ENCODE measurements at places on chromosomes 16 and 17.
A peak's percentile ranks its signal among the peaks of the same experiment; 100 is the strongest.

GRCh38 chr17:30429155-30429554 is 48.1 kb upstream of the GOSR1 start:
- DNase-seq, result no peak

- no peak for DNase-seq
Observed at GRCh38 chr17:79141578-79142355, 67.1 kb downstream of the ENGASE start.

GRCh38 chr16:54098247-54098646 is 188.3 kb downstream of the IRX3 start:
- no peak for DNase-seq

DNA sequence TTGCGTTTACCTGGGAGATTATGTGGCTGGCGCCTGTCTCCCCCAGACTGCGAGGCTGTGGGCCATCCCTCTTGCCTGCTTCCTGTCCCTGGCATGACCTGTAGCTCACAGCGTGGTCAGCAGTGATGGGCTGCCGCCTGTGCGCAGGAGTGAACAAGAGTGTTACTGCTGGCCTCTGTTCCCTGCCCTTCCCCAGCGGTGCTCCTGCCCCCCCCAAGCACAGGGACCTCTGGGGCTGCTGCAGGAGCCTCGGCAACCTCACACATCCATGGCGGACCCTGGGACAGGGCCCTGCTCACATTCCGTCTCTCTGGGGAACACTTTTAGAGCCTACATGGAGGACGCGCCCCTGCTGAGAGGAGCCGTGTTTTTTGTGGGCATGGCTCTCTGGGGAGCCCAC is 10.6 kb downstream of the TSC2 start:
- DNase-seq, result no peak

GRCh38 chr16:81816793-81817210 is 37.7 kb downstream of the PLCG2 start:
- no peak for DNase-seq

DNA sequence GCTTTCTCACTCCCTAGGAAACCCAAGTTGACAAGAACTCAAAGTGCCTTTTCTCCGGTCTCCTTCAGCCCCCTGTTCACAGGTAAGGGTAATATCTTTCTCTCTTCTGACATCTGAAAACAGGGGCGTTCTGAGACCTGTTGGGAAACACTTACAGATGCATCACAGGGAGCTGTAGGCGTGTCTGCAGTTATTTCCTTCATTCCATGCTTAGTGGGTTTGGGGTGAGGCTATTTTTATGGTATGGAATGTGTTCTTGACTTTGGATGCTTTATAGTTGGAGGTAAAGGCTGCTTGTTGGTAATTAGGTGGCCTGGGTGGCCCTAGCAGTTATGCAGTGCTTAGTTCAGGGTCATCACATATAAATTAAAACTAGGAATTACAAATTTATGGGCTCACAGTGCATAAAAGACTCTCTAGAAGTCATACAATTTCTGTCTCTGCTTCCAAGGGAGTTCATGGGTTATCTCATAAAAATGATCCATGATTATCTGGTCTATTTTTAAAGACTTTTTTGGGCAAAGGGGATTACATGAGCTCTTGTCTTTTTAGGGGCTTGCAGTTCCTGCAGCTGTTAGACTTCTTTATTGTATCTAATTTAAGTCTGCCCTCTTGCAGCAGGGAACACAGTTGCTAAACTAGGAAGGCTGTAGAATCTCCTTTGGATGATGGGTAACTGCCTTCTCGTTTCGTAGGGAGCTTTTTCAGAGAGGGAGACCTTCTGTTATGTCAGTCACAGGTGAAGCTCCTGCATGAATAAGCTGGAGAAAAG is 10.2 kb downstream of the SOCS7 start:
- no peak for DNase-seq

DNA sequence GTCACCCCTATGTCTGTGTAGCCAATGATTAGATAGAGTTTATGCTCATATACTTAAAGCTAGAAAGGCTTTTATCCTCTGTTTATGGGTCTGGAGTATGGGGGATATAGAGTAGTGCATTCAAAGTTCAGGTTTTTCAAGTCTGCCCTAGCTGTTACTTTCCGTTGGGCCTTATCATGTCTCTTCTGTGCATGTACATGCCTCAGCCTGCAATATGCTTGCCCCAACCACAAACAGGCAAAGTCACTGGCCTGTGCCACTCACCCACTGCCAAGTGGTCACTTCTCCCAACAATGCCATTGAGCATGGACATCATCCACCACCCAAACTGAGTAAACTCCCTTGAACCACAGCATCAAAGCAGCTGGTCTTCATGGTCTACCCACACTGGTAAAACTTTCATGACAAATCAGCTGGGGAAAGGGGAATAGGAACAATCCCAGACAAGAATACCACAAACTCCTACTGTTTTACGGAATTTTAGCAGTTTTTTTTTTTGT is 70.3 kb upstream of the C17orf78 start:
- DNase-seq, result no peak

GRCh38 chr17:57861000-57861789 is 11.4 kb upstream of the MRPS23 start:
- DNase-seq, result peak; percentile 66

DNA sequence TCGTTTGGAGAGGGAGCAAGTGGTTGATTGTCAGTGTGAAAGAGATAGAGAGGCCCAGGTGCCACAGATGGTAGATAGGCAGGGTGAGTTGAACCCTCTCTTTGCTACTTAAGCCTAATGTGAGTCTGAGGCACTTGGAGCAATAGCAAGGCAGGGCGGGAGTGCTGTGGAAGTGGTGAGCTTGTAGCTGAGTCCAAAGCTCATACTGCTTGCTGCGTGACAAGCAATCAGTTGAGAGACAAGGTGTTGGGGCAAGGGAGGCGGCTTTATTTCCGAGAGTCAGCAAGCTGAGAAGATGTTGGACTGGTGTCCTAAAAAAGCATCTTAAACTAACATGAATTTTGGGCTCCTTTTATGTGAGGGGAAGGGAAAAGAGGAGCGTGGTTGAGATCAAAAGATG is 112.9 kb upstream of the ZKSCAN2 start:
- no peak for DNase-seq

GRCh38 chr17:4317610-4318009 is 48.9 kb downstream of the UBE2G1 start:
- no peak for DNase-seq

DNA sequence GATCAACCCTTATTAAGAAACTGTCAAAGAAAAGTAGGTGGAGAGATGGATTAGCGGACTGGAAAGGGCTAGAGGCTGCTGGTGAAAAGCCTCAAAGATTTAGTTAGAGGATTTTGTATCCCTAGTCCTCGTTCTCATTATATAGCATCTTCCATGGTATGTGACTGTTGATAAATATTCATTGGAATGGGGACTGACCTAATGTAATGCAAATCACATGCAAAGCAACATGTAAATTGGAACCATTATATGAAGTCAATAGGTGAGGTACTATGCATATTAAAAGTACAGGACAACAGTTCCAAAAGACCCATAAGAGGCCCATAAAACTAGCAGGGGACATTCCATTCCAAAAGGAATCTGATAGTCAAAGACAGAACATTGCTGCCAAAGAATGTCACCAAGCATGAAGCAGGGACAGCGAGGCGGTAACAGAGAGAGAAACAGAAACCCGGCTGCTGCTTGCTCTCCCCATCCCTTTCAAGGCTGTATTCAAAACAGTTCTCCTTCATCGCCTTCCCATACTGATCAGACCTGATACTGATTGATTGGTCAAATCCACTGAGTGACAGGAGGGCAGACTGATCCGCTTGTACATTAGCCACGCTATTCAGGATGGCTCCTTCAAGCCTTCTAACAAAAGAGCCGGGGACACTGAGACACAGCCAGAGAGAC is 44.5 kb downstream of the SOX9 start:
- DNase-seq, result no peak

- no peak for DNase-seq
Observed at GRCh38 chr17:57046749-57047148, 38.3 kb upstream of the AKAP1 start.

- no peak for DNase-seq
Observed at GRCh38 chr17:14469971-14470370, 169.1 kb downstream of the HS3ST3B1 start.

GRCh38 chr16:49810831-49811230 is 45.1 kb downstream of the ZNF423 start:
- no peak for DNase-seq

DNA sequence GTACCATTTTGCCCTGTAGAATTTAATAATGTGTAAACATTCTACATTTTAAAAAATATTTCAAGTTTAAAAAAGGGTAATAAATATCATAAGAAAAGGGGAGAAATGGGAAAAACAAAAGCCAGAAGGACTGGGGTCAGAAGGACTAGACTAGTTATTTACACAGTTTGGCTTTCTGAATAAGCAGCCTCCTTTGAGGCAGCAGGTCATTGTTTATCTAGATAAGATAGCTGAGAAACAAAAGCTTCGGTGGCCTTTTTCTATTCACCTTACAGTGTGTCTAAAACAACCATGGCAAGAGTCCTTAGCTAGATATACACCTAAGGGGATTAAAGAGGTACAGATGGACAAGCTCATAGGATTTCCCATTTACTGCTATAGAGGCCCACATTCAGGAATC is 396.5 kb upstream of the PMFBP1 start:
- DNase-seq, result no peak

- no peak for DNase-seq
Observed at GRCh38 chr16:87499189-87499486, 6.3 kb upstream of the ZCCHC14 start.

DNA sequence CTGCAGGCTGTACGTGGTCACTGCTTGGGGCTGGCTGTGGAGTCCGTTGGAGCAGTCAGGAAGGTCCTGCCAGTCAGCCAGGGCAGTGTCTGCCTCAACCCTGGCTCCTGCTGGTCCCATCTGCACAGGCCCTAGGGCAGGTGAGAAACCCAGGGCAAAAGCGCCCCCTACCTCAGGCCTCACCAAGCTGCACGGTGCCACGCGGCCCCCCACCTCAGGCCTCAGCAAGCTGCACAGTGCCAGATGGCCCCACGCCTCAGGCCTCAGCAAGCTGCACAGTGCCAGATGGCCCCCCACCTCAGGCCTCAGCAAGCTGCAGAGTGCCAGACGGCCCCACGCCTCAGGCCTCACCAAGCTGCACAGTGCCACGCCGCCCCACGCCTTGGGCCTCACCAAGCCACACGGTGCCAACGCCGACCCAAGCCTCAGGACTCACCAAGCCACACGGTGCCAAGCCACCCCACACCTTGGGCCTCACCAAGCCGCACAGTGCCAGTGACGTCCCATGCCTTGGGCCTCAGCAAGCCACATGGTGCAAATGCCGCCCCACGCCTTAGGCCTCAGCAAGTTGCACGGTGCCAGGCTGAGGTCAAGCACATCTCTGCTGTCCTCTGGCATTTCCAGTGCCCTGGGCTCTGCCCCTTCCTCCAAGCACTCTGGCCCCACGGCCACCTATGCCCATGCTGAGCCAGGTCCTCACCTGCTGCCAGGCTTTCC is 5.5 kb downstream of the TMEM204 start:
- no peak for DNase-seq

GRCh38 chr17:39036009-39036408 is 68.8 kb upstream of the FBXO47 start:
- DNase-seq, result no peak

- DNase-seq, result no peak
Observed at GRCh38 chr16:81562174-81562849, 117.7 kb downstream of the CMIP start.

DNA sequence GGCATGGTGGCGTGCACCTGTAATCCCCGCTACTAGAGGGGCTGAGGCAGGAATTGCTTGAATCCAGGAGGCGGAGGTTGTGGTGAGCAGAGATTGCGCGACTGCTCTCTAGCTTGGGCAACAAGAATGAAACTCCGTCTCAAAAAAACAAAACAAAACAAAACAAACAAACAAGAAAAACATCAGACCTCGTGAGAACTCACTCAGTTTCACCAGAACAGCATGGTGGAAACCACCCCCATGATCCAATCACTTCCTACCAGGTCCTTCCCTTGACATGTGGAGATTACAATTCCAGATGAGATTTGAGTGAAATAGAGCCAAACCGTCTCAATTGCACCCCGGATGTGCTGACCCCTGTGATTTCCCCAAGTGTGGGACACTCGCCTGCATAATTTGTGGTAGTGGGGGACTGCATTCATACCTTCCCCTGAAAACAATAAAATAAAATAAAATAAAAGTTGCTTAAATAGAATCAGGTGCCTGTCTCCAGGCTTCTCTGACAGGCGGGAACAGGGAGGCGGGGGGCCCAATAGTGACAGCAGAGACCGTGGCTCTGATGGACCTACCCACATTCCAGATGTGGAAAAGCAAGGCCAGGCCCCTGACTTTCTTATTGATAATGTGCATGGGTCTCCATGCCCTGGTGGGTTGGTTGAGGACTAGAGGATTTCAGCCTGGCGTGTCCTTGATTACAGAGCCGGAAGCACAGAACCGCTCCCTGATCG is 13.1 kb downstream of the ZSCAN10 start:
- DNase-seq, result no peak

GRCh38 chr17:47774987-47775580 is 42.0 kb downstream of the TBX21 start:
- DNase-seq, result no peak

- DNase-seq, result no peak
Observed at GRCh38 chr17:20281860-20282259, 185.5 kb downstream of the LGALS9B start.

DNA sequence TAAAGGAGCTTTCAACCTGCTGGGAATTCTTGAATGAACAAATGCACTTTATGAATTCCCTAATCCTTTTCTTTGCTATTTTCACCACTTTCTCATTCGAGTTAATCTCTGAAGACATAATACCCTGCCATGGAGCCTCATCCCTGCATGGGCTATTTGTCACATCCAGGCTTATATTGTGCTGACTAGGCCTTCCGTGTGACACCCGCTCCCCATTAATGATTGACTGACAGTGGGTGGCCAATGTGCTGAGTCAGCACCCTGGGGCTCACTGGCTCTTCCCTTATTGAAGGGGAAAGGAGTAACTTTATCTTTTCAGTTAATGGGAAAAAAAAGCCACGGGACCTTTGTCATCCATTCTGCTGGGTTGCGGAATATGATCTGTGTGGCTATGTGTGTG is 1024.8 kb upstream of the EEF2KMT start:
- peak; percentile 60 for DNase-seq

GRCh38 chr16:74078511-74079231 is 217.9 kb upstream of the PSMD7 start:
- DNase-seq, result no peak

- DNase-seq, result no peak
Observed at GRCh38 chr16:69368866-69369265, 16.9 kb downstream of the TERF2 start.

- DNase-seq, result no peak
Observed at GRCh38 chr16:72481419-72481818, 309.5 kb upstream of the PMFBP1 start.

All from ecto neural progenitor cell (in vitro differentiated cells).